DND-41 (cell line): ENCODE measurements at places on chromosomes 2 and 18.

- H3K27me3 ChIP-seq = no peaks in the 10 kb centered on the region
- no peak for DNase-seq
- H3K36me3 ChIP-seq = no peaks in the 10 kb centered on the region
Observed at GRCh38 chr18:25052511-25052921, 299.4 kb downstream of the ZNF521 start.

DNA sequence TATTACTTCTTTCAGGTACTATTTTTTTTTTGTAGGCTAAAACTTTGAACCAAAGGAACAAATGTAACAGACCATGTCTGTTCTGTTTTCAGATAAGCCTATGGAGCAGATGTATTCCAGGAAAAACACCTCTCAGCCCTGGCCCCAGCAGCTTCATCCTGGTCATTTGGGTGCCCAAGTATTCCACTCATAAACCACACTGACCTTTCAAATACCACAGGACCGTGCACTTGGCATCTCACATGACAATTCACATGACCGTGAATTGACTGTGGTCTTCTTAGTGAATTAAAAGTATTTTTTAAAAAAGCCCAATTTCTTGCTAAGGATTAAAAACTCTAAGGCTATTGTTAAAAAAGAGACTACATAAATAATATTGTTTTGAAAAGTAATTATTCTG is 50.2 kb downstream of the SMIM21 start:
- no peak overlapping the region for H3K27ac ChIP-seq
- no peak overlapping the region for H3K4me3 ChIP-seq
- no peaks in the 10 kb centered on the region for H3K36me3 ChIP-seq

GRCh38 chr2:70684846-70685622 is 83.0 kb downstream of the ADD2 start:
- no peaks in the 10 kb centered on the region for H3K4me1 ChIP-seq
- no peak overlapping the region for H3K27ac ChIP-seq
- no peak for DNase-seq

GRCh38 chr18:26309281-26309680 is 83.0 kb downstream of the TAF4B start:
- no peaks in the 10 kb centered on the region for H3K27me3 ChIP-seq
- H3K4me1 ChIP-seq = no peaks in the 10 kb centered on the region
- no peak for DNase-seq
- no peaks in the 10 kb centered on the region for H3K36me3 ChIP-seq
- no peak overlapping the region for H3K4me3 ChIP-seq
- H3K27ac ChIP-seq = no peak overlapping the region

DNA sequence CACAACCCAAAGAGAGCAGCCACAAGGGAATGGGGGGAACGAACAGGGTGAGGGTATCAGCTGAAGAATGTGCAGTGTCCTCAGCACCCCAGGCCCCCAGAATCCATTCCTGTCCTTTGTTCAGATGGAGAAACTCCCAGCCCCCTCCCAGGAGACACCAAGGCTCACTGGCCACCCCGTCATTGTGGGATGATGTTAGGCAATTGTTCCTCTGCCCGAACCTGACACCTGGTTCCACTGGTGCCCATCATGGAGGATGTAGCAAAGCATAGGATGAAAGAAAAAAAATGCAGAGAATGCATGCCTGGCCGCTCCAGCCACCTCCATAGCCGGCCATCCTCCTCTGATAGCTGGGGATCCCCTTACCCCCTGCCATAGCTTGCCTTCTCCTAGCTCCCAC is 197.3 kb upstream of the TWIST2 start:
- no peak overlapping the region for H3K4me3 ChIP-seq
- peaks cover 4% of the 10 kb centered on the region for H3K27me3 ChIP-seq
- H3K4me1 ChIP-seq = no peaks in the 10 kb centered on the region
- DNase-seq = no peak
- H3K27ac ChIP-seq = no peak overlapping the region

DNA sequence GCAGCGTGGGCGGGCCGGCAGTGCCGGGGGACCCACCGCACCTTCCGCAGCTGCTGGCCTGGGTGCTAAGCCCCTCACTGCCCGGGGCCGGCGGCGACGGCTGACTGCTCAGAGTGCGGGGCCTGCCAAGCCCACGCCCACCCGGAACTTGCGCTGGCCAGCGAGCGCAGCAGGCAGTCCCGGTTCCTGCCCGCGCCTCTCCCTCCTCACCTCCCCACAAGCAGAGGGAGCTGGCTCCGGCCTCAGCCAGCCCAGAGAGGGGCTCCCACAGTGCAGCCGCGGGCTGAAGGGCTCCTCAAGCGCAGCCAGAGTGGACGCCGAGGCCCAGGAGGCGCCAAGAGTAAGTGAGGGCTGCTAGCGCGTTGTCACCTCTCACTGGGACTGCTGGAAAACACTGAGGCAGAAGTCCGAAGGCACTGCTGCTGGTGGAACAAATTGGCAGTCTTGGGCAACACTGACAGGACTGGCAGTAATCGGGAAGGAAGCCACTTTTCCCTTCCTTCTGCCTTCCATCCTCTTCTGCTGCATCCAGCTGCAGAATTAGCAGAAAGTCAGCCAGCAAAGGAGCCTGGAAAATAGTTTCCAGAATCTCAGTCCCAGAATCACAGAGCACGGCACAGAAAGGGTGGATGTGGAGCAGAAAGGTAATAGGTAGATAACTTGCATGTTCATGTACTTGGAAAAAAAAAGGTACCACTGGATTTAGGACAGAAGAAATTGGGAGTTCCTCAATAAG is 179.4 kb upstream of the FN1 start:
- H3K4me3 ChIP-seq = no peak overlapping the region
- no peaks in the 10 kb centered on the region for H3K36me3 ChIP-seq
- H3K27ac ChIP-seq = no peak overlapping the region
- DNase-seq = no peak

DNA sequence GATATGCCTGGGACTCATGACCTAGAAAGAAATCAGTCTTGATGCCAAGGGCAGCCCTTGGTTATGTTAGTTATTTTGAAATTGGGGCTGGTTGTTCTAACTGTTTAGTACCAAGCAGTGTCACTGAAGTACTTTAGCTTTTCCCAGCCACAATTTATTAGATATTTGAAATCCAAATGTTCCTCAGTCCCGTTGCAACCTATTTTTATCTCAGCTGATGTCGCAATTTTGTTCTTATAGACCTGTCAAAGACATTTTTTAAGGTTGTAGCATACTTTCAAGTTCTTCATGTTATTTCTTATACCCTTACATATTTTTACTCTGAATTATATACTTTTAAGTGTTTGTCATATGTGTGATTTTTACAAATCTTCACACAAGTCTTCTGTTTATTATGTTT is 100.1 kb downstream of the LRP1B start:
- no peaks in the 10 kb centered on the region for H3K36me3 ChIP-seq
- no peak overlapping the region for H3K4me3 ChIP-seq
- no peaks in the 10 kb centered on the region for H3K4me1 ChIP-seq
- no peaks in the 10 kb centered on the region for H3K27me3 ChIP-seq
- DNase-seq = no peak

GRCh38 chr2:12057436-12058166 is 311.2 kb downstream of the LPIN1 start:
- H3K4me1 ChIP-seq = peaks cover 49% of the 10 kb centered on the region
- H3K36me3 ChIP-seq = no peaks in the 10 kb centered on the region
- peak overlapping the region; percentile 82 for H3K27ac ChIP-seq
- DNase-seq = peak; percentile 96
- H3K4me3 ChIP-seq = no peak overlapping the region

DNA sequence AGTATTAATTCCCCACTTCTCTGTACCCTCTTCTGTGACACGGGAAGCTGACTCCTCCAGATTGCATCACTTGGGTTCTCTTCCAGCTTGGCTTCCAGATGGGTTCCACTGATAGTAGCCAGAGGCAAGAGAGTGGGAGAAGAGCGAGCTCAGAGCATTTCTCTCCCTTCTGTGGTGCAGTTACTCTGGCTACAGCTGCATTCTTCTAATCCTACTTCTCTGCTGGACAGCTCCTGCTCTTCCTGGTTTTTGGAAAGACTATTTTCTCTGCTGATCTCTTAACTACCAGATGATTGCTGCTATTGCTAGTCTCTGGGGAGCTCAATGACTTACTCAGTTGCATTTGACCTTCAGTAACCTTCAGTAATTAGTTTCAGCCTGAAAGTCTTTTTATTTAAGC is 187.5 kb upstream of the MAP2 start:
- H3K4me1 ChIP-seq = no peaks in the 10 kb centered on the region
- no peak overlapping the region for H3K27ac ChIP-seq
- DNase-seq = no peak
- no peaks in the 10 kb centered on the region for H3K27me3 ChIP-seq
- H3K4me3 ChIP-seq = no peak overlapping the region

DNA sequence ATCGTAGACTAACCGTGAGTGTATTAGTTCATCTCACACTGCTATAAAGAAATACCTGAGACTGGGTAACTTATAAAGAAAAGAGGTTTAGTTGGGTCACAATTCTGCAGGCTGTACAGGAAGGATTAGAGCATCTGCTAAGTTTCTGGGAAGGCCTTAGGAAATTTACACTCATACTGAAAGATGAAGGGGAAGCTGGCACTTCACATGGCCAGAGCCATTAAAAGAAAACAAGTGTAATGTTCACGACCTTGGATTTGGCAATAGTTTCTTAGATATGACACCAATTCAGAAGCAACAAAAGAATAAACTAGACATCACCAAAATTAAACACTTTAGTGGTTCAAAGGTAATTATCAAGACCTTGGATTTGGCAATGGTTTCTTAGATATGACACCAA is 23.8 kb downstream of the ABCB11 start:
- no peak overlapping the region for H3K27ac ChIP-seq
- H3K4me1 ChIP-seq = no peaks in the 10 kb centered on the region
- H3K36me3 ChIP-seq = no peaks in the 10 kb centered on the region
- no peak for DNase-seq
